ENCODE measurements at places on chromosomes 7 and 10.

DNA sequence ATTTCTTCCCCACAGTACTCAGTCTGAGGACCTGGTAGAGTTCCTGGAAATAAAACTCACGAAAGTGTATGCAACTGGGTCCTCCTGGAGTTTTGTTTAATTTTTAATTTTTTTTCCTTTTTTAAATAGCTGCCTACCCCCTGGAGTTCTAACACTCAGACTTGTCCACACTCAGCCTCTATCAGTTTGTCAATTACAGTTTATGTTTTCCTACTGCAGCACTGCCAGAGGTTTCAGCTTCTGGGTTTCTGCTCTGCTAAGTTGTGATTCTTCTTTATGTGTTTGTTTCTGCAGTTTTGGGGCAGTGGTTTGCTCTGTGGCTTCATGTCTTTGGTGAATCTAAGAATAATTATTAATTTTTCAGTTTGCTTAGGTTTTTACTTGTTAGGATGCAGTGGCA, 59.2 kb downstream of the TBC1D12 start:
- no peak overlapping the region for H3K27ac ChIP-seq
- DNase-seq, result no peak
- H3K27me3 ChIP-seq, result no peaks in the 10 kb centered on the region
- no peaks in the 10 kb centered on the region for H3K4me1 ChIP-seq

DNA sequence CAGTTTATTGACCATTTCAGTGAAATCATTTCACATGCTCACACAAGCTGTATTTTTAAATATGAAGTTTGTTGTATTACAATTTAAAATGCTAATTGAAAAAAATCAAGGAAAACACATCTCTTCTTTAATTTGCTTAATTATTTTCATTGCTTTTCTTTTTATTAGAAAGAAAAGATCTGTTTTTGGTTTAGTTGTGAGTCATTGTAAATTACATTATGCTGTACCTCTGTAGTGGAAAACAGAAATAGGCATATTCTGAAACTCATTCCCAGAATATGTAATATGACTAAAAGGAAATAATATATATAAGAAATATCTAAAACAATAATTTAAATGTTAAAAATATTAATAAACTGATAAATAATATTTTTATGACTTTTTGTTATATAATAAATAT, 161.9 kb downstream of the HGF start:
- no peak overlapping the region for H3K27ac ChIP-seq
- no peak for DNase-seq
- no peaks in the 10 kb centered on the region for H3K36me3 ChIP-seq
- no peak overlapping the region for H3K4me3 ChIP-seq
- H3K4me1 ChIP-seq, result no peaks in the 10 kb centered on the region

GRCh38 chr7:23105086-23105643, 420 bp upstream of the KLHL7 start:
- H3K36me3 ChIP-seq, result no peaks in the 10 kb centered on the region
- peak overlapping the region; percentile 90 for H3K4me3 ChIP-seq
- no peak overlapping the region for H3K27ac ChIP-seq
- DNase-seq, result no peak
- H3K4me1 ChIP-seq, result peaks cover 29% of the 10 kb centered on the region
- no peaks in the 10 kb centered on the region for H3K27me3 ChIP-seq

DNA sequence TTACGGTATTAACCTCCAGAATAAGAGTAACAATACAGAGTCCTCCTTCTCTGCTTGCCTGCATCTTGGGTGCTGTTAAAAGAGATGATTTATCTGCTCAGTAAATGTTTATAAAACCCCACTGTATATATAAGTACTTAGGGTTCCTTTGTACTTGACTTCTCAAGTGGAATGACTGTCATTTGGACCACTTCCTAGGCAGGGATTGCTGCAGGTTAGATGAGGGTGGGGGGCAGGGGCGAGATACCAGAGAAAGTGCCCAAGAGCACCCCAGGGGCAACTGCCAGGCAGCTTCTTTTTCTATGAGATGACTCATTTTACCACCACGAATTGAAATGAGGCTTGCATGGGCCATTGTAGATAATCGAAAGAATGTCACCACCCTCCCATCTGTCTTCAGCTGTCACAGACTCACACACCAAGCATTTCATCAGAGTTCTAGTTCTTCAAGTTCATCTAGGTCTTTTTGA, 421.9 kb upstream of the GALNT17 start:
- H3K27me3 ChIP-seq, result no peaks in the 10 kb centered on the region
- no peak overlapping the region for H3K27ac ChIP-seq
- DNase-seq, result no peak
- H3K4me1 ChIP-seq, result peaks cover 55% of the 10 kb centered on the region
- no peak overlapping the region for H3K4me3 ChIP-seq

DNA sequence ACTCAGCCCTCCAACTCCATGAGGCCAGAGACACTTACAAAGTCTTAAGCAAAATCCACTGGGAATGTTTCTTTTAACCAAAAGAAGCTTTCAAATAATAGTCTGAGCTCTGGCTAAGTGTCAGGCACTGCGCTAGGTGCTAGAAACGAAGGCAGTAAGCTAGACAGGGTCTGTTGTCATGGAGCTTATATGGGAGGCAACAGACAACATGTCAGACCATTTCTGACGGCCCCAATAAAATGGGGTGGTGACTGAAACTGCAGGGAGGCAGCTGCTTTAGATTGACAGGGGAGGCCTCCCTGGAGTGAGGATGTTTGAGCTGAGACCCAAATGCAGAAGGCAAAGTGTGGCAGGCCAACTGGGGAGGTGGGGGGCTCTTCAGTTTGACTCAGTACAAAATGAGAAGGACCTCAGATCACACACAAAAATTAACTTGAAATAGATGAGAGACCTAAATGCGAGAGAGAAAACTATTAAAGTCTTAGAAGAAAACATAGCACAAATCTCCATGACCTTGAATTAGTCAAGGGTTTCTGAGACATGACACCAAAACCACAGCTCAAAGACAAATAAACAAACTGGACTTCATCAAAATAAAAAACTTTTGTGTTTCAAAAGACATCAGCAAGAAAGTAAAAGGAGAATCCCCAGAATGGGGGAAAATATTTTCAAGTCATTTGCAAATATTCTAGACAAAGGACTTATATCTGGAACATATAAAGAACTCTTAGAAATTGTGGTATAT, 40.6 kb downstream of the SH3PXD2A start:
- H3K27me3 ChIP-seq, result no peaks in the 10 kb centered on the region
- no peak for DNase-seq
- no peaks in the 10 kb centered on the region for H3K36me3 ChIP-seq

- H3K4me1 ChIP-seq, result no peaks in the 10 kb centered on the region
- no peak for DNase-seq
- no peaks in the 10 kb centered on the region for H3K27me3 ChIP-seq
- H3K36me3 ChIP-seq, result no peaks in the 10 kb centered on the region
These were observed 50.6 kb upstream of the STEAP4 start for GRCh38 chr7:88357294-88357693.

DNA sequence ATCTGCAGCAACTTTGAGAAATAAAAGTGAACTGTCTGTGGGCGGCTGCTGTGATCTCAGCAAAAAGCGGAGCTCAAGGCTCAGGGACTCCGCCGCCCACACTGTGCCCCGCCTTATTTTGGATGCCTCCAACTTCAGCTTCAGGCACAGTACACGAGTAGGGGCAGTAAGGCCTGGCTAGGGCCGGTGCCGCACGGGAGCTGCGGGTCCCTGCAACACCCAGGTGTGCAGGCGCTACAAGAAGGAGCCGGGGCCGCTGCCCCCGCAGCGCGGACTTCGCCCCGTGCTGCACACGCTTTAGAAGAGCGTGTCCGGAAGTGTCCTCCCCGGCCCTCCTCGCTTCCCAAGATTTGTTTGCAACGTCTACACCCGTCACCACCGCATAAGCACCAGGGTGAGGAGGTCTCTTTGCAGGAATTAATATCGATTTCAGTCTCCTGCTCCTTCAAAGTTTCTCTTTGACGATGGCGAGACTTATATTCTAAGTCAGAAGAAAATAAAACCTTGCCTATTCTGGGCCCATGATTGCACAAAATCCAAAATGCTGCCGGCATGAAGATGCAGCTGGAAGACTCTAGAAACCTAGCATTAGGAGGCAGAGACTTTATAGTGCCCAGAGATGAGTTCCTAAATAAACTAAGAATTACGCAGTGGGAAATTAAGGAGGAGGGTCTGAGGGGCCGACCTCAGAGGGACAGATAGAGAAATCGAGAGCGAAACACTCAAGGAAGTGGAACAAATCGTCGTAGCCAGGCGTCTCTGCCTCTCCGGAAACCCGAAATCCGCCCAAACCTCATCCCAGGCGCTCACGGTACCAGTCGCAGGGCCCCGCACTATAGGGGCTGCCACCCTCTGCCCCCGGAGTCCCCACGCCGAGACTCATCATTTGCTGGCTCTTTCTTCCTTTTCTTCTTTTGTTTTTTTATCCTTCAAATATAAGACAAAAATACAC, 6.4 kb downstream of the VAX1 start:
- no peak for DNase-seq
- no peaks in the 10 kb centered on the region for H3K36me3 ChIP-seq
- peaks cover 10% of the 10 kb centered on the region for H3K27me3 ChIP-seq
- no peak overlapping the region for H3K27ac ChIP-seq
- no peak overlapping the region for H3K4me3 ChIP-seq
